Kasumi-1 (cell line): ENCODE measurements at places on chromosomes 1 and 21.

DNA sequence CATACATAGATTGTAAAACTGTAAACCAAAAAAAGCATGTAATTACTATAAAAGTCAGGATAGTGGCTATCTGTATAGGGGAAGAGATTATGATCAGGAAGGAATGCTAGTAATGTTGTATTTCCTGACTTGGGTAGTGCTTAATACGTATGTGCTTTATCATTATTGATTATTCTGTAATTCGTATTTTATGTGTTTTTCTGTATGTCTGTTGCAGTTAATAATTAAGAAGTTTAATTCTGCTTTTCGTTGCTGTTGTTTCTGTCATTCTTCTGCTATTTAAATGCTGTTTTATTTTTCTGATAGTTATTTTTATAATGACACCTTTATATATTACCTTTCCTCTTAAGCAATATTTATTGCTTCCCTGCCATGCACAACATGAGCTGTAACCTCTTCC, 29.3 kb upstream of the TRIM33 start:
- no peak for DNase-seq

DNA sequence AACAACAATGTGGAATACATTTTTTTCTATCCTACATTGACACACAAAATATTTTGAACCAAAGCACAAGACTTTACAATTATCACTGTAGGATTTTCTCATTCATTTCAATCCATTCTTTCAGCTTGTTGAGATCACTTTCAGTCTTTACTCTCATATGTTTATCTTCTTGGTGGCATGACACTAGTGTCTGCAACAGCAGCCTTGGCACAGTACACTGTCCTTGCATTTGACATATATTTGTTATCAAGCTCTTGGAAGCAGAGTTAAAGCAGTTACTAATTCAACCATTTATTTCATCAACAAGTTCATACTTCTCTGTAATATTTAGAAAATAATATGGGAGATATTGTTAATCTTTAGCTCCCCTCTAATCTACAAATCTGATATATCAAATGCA, 922.4 kb upstream of the ADGRL2 start:
- no peak for DNase-seq

DNA sequence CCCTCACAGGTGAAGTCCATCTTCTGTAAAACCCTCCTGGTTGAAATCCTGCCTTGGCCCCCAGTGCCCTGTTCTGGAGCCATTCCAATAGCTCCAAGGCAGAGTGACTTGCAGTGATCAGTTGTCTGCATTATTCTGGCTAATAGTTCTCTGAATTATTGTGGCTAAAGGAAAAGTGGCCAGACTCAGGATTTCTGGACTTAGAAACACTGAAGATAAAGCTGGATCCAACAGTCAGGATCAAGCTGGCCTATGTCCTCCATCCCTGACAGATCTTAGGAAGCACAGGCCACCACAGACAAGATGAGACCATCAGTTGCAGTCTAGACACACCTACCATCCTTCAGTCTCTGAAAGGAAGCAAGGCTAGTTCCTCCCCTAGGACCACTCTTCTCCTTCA, 801 bp upstream of the C2CD4D start:
- DNase-seq, result no peak

- DNase-seq, result no peak
Measured at GRCh38 chr1:199204231-199204630, 565.4 kb downstream of the PTPRC start.

- no peak for DNase-seq
Measured at GRCh38 chr1:212825798-212826452, 21.5 kb downstream of the SPATA45 start.
